Small intestine (tissue), 16 donors: ENCODE measurements at places on chromosomes 1 and 21.

DNA sequence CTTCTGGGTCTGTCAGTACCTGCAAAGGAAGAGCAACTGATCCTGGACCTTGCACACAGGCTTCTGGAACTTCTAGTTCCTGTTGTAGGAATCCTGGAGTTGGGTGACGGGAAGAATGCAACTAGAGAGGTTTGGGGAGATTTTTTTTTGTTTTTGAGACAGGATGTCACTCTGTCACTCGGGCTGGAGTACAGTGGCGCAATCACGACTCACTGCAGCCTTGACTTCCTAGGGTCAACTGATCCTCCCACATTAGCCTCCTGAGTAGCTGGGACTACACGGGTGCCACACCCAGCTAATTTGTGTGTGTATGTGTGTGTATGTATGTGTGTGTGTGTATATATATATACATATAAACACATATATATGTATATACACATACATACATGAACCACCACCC, 18.8 kb downstream of the ENTREP3 start:
- peaks cover 3% of the 10 kb centered on the region for H3K4me1 ChIP-seq
- H3K27me3 ChIP-seq: no peaks in the 10 kb centered on the region
- H3K27ac ChIP-seq: no peak overlapping the region
- peaks cover 39% of the 10 kb centered on the region for H3K36me3 ChIP-seq

GRCh38 chr1:201648907-201649721, 110.2 kb downstream of the NAV1 start:
- H3K36me3 ChIP-seq: no peaks in the 10 kb centered on the region
- peak overlapping the region; percentile 74 for H3K27ac ChIP-seq
- peak overlapping the region; percentile 72 for H3K4me3 ChIP-seq
- peak; percentile 50 for DNase-seq
- peaks cover 2% of the 10 kb centered on the region for H3K4me1 ChIP-seq

GRCh38 chr1:94247138-94248094, 10.0 kb upstream of the ARHGAP29 start:
- peak overlapping the region; percentile 38 for H3K4me3 ChIP-seq
- no peaks in the 10 kb centered on the region for H3K27me3 ChIP-seq
- H3K4me1 ChIP-seq: no peaks in the 10 kb centered on the region
- peak; percentile 69 for DNase-seq
- no peak overlapping the region for H3K27ac ChIP-seq

GRCh38 chr1:10556430-10557005, 81.8 kb downstream of the PEX14 start:
- peaks cover 3% of the 10 kb centered on the region for H3K4me1 ChIP-seq
- no peak for DNase-seq
- no peaks in the 10 kb centered on the region for H3K36me3 ChIP-seq
- no peak overlapping the region for H3K27ac ChIP-seq

GRCh38 chr21:46634966-46635323, 529 bp upstream of the PRMT2 start:
- H3K4me3 ChIP-seq: peak overlapping the region; percentile 34
- peaks cover 2% of the 10 kb centered on the region for H3K4me1 ChIP-seq
- H3K27me3 ChIP-seq: no peaks in the 10 kb centered on the region
- H3K27ac ChIP-seq: peak overlapping the region; percentile 94
